ENCODE measurements at places on chromosomes 16 and 17.
A peak's percentile ranks its signal among the peaks of the same experiment; 100 is the strongest.

- DNase-seq: no peak
Measured at GRCh38 chr17:72806011-72806410, 286.5 kb downstream of the SLC39A11 start.

- DNase-seq: no peak
Measured at GRCh38 chr16:81888520-81889394, 109.7 kb downstream of the PLCG2 start.

DNA sequence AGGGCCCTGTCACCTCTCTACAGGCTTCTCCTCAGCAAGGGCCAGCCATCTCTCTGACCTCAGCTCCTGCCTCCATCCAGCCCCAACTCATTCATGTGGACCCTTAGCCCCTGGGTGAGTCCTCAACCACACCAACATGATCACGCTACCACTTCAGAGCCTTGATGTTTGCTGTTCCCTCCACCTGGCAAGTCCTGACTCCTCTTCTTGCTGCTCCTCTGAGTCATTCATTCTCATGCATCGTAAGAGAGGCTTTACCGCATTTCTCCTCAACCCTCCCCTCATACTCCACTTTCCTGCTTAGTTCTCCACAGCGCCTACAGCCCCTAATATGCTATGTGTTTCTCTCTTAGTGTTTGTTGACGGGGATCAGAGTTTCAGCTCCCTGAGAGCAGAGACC is 99.9 kb downstream of the C17orf67 start:
- DNase-seq: no peak

DNA sequence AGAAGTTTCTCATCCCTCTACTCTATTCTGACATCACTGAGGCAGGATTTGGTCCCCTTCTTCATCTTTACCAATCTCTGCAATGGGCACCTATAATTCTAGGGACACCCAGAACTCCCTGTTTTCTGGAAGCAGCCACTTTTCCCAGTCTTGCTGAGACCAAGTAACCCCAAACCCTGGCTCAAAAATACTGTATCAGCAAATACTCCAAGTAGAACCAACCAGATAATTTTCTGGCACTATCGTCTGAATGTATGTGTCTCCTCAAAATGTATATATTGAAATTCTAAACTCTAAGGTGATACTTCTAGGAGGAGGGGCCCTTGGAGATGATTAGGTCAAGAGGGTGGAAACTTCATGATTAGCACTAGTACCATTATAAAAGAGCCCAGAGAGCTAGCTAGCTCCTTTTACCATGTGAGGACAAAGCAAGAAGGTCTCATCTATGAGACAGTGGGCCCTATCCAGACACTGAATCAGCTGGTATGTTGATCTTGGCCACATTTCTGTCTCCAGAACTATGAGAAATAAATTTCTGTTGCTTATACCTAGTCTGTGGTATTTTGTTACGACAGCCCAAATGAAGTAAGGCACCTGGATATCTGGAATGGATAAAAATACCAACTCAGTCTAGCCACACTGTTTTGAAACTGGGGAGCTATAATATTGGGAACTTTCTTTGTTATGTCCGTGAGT is 464.4 kb downstream of the CDH11 start:
- no peak for DNase-seq

GRCh38 chr16:15642557-15643047 is 352 bp downstream of the MARF1 start:
- DNase-seq: peak; percentile 72

DNA sequence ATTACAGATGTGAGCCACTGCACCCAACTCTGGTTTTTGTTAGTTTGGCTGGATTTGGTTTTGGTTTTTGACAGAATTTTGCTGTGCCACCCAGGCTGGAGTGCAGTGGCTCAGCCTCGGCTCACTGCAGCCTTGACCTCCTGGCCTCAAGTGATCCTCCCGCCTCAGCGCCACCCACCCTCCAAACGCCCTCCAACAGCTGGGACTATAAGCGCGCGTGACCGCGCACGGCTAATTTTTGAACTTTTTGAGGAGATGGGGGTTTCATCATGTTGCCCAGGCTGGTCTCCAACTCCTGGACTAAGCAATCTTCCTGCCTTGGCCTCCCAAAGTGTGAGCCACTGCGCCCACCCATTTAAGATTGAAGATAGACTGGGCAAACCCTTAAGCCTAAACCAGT is 84.4 kb upstream of the RPRML start:
- no peak for DNase-seq

- DNase-seq: no peak
Measured at GRCh38 chr17:7081341-7082062, 1.5 kb upstream of the CLEC10A start.

GRCh38 chr17:5331506-5331905 is 49.4 kb downstream of the RABEP1 start:
- DNase-seq: no peak

DNA sequence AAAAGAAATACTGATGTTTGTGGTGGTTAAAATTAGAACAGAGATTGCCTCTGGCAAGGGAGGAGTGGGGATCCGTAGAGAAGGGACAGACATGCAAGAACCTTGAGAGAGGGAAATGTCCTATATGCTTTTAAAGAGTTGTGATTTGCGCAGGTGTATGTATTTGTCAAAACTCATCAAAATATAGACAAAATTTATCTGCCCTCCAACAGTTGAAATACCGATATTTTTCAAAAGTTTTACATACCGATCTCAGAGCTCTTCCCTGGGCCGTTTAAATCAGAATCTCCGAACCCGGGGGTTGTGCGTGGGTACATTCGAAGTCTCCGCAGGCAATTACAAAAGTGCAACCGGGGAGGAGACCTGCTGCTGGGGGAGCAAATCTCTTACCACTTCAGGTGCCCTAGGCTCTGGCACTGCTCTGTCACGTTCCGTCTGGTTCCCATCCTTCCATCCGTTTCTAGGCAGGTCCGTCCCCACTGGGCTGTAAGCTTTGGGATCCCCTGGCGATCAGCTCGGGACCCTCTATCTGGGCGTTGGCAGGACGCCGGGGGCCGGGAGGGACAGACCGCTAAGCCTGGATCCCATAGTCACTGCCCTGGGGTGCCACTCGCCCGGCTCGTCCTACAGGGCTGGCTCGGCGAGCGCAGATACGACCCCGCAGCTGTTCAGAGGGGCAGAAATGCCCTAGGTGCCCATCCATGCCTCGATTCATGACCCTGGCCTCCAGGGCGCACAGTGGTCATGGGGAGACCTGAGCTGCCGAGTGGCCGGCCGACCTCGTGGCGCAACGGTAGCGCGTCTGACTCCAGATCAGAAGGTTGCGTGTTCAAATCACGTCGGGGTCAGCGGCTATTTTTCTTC is 4.2 kb downstream of the BORCS6 start:
- DNase-seq: peak; percentile 81

- DNase-seq: no peak
Measured at GRCh38 chr17:50708050-50709000, 611 bp upstream of the ANKRD40 start.

GRCh38 chr17:78252701-78253635 is 21.5 kb downstream of the TMEM235 start:
- DNase-seq: no peak

DNA sequence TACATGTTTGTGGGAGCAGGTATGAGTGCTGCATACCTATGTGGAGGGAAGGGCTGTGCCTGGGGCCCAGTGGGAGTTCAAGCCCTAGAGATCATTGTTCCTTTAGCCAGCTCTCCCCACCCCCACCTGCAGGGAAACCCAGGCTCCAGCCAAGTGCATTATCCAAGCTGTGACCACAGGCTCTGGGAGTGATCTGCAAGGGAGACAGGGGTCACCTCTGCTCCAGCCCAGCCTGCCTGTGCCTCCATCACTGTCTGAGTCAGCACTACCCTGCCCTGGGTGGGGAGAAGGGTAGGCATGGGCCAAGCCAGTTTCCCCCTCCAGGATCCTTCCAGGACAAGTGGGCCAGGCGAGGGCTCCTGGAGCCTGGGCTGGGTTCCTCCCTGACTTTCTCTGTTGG is 32.1 kb upstream of the SBK1 start:
- no peak for DNase-seq

GRCh38 chr17:2338315-2338657 is 985 bp downstream of the SGSM2 start:
- DNase-seq: no peak

DNA sequence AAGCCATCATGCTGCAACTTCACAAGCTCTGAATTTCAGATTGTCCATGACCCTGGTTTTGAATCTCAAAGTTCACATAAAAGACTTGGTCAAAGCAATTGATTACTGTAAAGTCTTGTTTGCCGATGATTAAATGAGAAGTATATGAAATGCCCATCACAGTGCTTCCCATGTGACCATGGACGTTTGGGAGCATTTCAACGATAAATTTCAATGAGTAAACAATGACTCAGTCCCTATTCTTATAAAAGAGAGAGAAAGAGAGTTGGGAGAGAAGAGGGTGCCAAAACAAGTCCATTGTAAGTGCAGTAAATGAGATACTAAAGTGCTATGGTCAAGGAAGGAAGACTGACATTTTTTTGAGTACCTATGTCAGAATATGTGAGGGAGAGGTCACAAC is 276.9 kb downstream of the SOX9 start:
- no peak for DNase-seq

DNA sequence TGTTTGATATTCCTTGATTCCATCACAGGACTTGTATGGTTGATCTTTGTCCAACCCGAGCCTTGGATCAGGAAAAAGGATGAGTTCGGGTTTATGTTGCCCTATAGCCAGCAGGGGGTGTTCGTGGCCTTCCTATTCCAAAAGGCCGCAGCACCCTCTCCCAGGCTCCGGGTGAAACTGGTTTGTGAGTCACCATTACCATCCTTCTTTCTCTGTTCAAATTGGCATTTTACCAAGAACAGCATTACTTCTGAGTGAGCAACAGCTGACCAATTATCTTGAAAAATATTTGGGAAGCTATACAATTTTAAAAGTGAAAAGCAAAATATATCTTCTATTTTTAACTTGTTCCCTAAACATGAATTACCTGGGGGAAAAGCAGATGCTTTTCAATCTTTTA is 24.3 kb upstream of the KRT20 start:
- DNase-seq: peak; percentile 75

Measured in SK-N-SH (cell line).